ENCODE measurements at places on chromosomes 5 and 9.

GRCh38 chr9:7324152-7324598 lies 475.4 kb downstream of the DMAC1 start:
- DNase-seq: no peak

- DNase-seq: no peak
These were observed 419.4 kb downstream of the ISL1 start for GRCh38 chr5:51802551-51803184.

- no peak for DNase-seq
These were observed 481.9 kb downstream of the CHSY3 start for GRCh38 chr5:130386155-130386554.

- DNase-seq: no peak
These were observed 2163.5 kb upstream of the WWC1 start for GRCh38 chr5:166127766-166128570.
